Fibroblast of skin of scalp (primary cell): ENCODE measurements at places on chromosomes 2 and 18.

DNA sequence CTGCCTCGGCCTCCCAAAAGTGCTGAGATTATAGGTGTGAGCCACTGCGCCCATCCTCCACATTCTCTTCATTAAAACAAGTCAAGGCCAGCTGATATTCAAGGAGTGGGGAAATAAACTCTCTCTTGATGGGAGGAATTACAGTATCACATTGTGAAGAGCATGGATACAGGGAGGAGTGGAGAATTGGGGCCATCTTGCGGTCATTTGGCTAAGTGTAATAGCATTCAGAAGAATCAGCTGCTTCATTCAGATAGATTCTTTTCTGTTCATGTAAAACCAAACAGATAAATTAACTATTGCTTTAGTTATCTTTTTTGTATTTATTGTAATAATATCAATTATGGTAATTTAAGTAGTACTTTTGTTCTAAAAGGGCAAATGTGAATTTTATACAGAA, 156.3 kb downstream of the UBR3 start:
- DNase-seq, result no peak

- DNase-seq, result no peak
Measured at GRCh38 chr2:120865656-120866055, 130.0 kb downstream of the GLI2 start.

GRCh38 chr18:49878567-49879270, 65.4 kb upstream of the ACAA2 start:
- DNase-seq, result no peak

- DNase-seq, result no peak
Measured at GRCh38 chr2:136251885-136252585, 134.1 kb upstream of the CXCR4 start.

DNA sequence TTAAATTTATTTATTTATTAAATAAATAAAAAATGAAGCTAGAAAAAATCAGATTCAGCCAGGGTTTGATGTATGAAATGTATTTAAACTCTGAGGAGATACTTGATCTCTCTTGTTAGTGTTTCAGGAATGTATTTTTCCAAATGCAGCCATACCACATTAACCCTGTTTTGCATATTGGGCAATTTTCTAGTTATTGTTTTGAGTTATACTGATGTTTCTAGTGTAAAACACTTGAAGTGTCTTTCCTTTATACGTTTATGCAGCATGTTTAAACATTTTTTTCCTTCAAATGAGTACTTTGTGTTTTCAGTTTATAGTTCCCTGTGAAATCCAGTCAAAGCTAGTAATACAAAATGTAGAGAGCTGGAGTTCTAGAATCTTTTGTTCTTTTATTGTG, 69.9 kb downstream of the WDR7 start:
- DNase-seq, result no peak

DNA sequence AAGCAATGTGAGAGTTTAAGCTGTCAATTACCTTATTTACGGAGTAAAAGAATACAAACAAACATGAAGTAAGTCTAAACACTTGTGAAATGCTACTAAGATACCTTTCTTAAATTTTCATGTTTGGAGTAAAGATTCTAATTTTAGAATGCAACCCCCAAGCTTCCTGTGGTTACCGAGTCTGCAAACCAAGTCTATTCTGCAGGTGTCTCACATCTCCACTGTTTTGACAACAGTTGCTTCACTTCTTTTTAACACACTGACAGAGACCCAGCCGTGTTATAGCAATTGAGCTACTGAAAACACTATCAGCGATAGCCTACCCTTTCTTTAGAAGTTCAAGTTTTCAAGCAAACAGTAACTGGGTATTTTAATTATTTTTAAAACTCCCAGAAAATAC, 608.3 kb downstream of the ERBB4 start:
- no peak for DNase-seq

DNA sequence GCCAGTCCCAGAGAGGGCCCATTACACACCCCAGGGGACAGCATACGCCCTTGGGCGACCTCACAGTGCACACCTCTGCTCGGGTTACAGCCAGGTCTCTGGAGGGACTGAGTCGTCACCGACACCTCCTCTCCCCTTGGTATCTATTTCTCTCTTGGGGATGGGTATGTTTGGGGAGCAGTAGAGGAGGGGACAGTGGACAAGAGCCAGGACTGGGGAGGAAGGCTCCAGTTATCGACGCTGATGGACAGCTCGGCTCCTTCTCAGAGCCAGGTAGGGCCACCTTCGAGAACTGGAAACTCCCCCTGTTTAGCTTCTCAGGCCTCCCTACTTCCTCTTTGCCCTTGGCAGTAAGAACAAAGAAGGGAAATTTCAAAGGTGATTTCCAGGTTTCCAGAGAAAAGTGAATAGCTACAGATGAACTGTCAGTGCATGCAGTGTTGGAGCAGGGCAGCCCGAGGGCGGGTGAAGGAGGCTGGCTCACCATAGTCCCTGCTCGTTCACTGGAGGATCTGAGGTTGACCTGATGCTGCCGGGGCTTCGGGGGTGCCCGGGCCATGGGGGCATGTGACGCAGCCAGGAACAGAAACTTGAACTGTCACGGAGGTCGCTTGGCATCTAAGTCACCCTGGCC, 4.4 kb upstream of the SEMA4C start:
- no peak for DNase-seq

- no peak for DNase-seq
Measured at GRCh38 chr2:34498561-34498960, 899.5 kb upstream of the FAM98A start.

GRCh38 chr2:158134655-158135054, 33.0 kb downstream of the UPP2 start:
- DNase-seq, result no peak

- DNase-seq, result peak; percentile 95
Measured at GRCh38 chr18:58567453-58568196, 61.3 kb downstream of the ALPK2 start.

- no peak for DNase-seq
Measured at GRCh38 chr18:9568186-9568585, 46.2 kb downstream of the PPP4R1 start.

DNA sequence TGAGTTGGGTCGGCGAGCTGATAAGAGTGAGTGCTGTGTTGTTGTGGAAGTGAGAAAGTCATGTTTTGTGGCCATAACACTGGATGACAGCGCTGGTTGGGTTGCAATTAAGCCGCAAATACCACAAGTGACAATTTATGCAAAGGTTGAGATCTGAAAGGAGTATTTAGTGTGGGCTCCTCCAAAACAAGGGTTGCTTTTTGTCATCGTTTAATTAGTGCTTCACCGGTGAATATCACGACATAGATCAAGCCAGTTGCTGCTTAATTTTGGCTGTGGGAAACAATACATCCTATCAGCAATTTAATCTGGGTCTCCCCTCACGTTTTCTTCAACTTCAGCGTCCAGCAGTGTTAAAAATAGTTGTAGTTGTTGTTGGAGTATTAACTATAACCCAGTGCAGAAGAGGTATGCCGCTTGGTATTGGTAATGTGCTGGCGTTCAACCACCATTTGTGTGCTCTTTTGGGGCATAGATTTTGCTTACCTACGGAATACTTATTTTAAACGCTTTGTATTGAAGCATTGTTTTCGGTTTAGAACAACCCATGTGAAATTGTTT, 662 bp downstream of the ACVR2A start:
- DNase-seq, result peak; percentile 7

GRCh38 chr2:208134928-208135586, 5.4 kb upstream of the CRYGC start:
- DNase-seq, result no peak

DNA sequence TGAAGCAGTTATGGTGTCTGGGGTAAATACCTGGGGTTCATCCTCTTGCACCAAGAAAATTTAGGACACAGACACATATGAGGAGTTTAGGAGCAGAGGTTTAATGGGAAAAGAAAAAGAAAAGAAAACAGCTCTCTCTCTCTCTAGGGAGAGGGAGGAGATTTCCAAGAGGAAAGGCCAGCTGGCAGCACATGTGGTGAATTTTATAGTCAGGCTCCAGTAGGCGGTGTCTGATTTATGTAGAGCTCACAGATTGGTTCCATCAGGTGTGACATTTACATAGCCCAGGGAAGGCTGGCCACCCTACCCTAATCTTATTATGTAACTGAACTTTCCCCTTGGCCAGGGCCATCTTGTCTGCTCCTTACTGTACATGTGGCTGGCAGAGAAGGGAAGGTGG, 297.5 kb upstream of the RGPD4 start:
- no peak for DNase-seq

DNA sequence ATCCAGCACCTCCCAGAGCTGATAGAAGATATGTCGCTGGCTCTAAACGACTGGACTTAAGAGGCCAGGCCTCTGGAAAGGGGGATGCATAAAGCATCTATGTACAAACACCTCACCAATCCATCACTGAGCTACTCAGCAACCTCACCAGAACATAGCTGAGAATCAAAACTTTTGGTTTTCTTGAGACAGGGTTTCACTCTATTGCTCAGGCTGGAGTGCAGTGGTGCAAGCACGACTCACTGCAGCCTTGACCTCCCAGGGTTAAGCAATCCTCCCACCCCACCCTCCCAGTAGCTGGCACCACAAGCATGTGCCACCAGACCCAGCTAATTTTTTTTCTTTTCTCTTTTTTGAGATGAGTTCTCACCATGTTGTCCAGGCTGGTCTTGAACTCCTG, 62.9 kb upstream of the MSH6 start:
- no peak for DNase-seq

DNA sequence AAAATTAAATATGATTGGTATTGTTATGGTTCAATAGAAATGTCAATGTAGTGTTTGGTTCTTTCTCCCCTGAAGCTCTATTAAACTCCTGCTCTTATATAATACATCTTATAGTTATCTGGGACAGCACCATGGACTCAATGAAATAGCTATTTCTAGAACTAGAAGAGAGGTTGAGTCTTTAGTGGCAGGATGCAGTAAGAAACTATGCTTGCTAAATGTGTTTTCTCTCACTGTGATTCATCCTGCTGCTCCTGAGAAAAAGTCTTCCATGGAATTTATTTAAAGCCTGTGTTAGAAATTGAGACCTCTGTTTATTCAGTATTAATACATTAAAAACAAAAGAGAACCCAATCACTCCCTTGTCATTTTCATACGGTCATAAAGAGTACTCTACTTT, 61.5 kb downstream of the G6PC2 start:
- DNase-seq, result no peak

DNA sequence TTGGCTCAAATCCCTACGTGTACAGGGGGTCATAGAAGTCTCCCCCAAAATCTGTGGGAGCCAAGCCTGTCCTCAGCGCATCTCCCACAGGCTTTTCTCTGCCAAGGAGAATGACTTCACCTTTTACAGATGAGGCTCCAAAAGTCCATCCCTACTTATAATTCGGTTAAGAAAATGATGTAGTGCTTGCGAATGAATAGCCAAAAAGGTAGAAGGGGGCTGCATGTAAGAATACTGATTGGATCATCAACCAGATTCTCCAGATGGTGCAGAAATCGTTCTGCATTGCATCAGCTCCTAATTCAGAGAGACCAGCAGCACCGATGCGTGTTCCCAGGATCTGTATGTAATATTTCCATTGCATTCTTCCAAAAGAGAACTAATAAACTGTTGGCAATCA, 91.9 kb downstream of the EPHA4 start:
- peak; percentile 21 for DNase-seq

GRCh38 chr2:209834767-209835166, 63.1 kb downstream of the UNC80 start:
- DNase-seq, result no peak

DNA sequence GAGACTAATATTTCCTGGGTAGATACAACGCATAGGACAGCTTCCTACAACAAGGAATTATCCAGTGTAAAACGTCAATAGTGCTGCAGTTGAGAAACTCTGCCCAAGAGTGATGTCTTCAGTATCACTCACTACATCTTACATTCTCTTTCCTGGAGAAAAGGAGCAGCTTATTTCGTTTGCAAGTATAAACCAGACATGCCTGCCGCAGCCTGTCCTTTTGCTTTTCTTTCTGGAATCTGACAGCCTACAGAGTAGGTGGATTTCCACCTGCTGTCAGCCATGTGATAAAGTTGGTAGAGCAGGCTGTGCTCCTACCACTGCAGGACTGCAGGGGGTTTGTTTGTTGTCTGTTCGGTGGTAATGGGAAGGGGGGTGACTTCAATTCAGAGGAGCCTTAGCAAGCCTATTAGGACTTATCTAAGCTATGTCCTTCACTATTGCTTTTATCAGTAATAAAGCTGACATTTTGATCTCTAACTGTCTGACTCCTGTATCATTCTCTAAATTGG, 439.1 kb downstream of the GRB14 start:
- DNase-seq, result no peak

DNA sequence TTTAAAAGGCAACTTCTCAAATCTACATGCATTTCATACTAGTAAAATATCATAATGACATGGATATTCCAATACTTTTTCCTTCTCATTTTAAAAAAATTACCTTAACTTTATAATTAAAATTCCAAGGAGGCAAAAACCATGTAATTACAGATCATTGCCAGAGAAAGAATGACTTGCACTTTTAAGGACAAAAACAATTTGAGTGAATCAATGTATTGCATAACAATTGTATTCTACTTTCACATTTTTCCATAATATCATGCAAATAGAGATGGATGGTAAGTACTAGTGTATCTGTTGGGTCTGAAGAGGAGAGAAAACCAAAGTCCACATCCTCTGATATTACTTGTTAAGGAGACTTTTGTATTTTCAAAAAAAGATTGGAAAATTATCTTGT, 89.5 kb upstream of the NCK2 start:
- no peak for DNase-seq

DNA sequence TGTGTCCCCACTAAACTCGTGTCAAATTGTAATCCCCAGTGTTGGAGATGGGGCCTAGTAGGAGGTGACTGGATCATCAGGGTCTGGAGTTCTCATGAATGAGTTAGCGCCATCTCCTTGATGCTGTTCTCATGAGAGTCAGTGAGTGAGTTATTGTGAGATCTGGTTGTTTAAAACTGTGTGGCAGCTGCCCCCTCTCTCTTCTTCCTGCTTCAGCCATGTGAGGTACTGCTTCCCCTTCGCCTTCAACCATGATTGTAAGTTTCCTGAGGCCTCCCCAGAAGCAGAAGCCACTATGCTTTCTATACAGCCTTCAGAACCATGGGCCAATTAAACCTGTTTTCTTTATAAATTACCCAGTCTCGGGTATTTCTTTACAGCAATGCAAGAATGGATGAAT, 50.4 kb downstream of the AP1S3 start:
- no peak for DNase-seq

DNA sequence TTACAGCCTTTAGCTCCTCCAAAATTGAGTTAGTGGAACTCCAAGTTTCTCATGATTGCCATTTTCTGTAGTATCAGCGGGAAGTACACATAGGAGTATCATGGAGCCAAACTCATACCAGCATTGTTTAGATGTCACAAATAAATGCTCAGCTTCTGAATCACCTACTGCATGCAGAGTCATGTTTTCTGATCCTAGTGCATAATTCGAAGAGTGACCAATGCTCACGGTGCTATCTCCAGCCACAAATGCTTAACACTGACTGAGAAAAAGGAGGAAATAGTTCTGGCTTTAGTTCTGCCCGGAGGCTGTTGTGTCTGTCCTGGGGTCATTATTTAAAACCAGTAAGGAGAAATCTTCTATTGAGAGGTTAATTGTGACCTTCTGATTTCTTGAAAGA, 45.4 kb upstream of the LRATD1 start:
- peak; percentile 2 for DNase-seq

DNA sequence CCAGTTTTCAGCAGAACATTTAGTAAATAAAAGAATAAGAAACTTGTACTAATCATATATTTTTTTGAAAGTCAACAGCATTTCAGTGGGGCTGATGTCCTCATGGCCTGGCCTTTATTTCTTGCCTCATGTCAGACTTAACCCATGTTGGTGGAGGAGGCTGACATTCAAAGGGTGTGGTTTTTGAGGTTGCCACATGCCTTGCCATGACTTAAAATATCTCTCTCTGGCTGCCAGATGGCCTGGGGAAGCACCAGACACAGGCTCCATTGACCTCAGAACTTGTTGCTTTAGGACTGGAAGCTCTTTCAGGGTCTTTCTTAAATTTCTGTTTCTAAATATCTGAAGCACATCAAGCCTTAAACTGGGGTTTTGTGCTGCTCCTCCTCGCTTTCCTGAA, 32.5 kb upstream of the CD28 start:
- DNase-seq, result peak; percentile 45
